Activated CD4-positive, alpha-beta memory T cell treated with anti-CD3 and anti-CD28 coated beads for 36 hours (primary cell): ENCODE measurements at places on chromosomes 11 and 22. TPM values are rescaled to one million over a fixed set of nuclear protein-coding genes. Genes with fewer than 3 reads are reported as not detected.

GRCh38 chr11:68589547-68590216 lies 94.7 kb upstream of the GAL start:
- DNase-seq, result no peak

DNA sequence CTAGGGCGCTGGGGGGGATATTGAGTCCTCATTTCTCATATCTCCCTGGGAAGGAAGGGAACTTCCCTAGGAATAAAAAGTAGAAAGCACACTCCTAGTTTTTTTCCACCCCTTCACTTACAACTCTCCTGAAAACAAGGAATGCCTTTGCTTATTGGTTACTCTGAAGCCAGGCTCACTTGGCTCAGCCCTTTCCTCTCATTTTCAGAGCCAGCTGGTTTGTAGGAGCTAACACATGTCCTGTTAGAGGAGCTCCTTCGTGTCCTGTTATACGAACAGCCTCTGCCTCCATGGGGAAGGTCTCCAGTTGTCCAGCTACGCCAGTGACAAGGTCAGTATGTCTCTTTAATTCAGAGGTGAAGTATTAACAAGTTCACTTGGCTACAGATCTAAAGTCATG lies 17.6 kb downstream of the ALKBH8 start:
- no peak for DNase-seq

DNA sequence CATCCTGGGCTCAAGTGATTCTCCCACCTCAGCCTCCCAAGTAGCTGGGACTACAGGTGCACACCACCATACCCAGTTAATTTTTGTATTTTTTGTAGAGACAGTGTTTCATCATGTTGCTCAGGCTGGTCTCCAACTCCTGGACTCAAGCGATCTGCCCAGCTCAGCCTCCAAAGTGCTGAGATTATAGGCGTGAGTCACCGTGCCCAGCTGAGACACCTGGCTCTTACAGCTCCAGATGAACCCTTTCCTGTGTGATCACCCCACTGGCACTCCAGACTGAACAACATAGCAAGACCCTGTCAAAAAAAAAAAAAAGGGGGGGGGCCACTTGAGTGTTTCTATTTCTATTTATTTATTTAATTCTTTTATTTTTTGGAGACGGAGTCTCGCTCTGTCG lies 1.0 kb upstream of the ADSL start:
- peak; percentile 70 for DNase-seq

DNA sequence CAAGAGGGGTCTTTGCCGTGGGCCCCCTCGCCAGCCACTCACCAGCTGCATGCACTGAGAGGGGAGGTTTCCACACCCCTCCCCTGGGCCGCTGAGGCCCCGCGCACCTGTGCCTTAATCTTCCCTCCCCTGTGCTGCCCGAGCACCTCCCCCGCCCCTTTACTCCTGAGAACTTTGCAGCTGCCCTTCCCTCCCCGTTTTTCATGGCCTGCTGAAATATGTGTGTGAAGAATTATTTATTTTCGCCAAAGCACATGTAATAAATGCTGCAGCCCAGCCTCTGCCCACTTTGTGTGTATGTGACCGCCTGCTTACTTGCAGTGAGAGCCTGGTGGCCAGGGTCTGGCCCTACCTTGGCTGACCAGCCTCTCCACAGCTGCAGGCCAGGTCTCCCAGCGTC lies 2.8 kb upstream of the CRACR2B start:
- DNase-seq, result no peak

- no peak for DNase-seq
Observed at GRCh38 chr11:105553025-105553424, 56.8 kb upstream of the GRIA4 start.

- no peak for DNase-seq
Observed at GRCh38 chr11:120663142-120663541, 151.6 kb downstream of the GRIK4 start.

Gene C11orf86
- total RNA-seq, result not detected

Gene OR4A16
- total RNA-seq, result not detected
